C1 segment of cervical spinal cord (tissue), 14 donors: ENCODE measurements at places on chromosomes 11 and 22.

- no peak for DNase-seq
Measured at GRCh38 chr11:30786256-30787110, 200.3 kb upstream of the MPPED2 start.

DNA sequence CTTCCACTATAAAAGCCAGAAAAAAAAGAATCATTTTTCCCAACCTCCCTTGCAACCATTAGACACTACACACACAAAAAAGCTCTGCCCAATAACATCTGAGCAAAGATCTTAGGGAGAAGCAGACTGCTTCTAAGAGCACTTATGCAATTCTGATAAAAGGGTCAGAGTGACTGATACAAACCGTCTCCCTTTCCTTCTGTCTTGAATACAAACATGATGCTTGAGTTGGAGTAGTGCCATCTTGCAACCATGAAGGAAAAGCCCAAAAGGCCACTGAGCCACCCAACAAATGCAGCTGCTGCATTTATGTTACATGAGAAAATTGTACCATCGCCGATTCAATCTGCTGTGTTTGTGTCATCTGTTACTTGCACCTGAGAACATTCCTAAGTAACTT is 47.6 kb upstream of the EED start:
- no peak for DNase-seq

DNA sequence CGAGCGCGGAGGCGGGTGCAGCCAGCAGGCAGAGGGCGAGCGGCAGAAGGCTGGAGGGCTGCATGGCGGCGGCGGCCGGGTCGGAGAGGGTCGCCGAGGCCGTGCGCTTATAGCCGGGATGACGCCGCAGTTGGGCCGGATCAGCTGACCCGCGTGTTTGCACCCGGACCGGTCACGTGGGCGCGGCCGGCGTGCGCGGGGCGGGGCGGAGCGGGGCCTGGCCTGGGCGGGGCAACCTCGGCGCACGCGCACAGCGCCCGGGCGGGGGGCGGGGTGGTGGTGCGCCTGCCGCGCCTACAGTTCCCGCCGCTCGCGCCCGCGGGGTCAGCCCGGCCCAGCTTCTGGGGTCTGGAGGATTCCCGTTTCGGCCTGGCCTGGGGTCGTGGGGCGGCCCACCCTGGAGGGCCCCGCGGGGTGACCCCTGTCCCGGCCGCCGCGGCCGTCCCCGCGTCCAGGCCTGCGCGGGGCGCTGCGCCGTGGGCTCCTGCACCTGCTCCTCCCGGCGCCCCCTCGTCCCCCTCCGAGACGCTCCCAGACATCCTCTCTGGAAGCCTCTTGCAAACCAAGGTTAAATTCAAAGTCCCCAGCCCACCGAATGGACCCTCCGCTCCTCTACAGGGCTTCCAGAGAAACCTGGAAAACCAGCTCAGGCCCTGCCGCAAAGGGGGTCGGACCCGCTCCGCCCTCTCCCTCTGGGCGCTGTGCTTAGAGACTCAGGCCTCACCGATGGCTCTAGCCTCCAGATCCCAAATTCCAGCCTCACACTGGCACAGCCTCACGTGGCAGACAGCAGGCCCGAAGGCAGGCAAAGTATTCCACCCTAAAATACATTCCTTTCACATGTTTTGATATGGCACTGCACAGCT is at the start of gene CTSD:
Gene CTSD, minus strand, starts transcription at position 132 of the 866 bp plus-strand sequence. Its CDS starts 68 bp downstream, at position 64.
- peak; percentile 77 for DNase-seq

DNA sequence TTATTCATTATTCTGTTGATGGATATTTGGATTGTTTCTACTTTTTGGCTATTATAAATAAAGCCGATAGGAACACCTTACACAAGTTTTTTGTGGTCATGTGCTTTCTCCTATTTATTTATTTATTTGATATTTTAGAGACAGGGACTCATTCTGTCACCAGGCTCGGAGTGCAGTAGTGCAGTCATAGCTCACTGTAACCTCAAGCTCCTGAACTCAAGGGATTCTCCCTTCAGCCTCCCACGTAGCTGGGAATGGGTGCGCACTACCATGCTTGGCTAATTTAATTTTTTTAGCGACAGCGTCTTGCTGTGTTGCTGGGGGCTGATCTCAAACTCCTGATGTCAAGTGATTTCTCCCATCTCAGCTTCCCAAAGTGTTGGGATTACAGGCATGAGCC is 135.1 kb downstream of the UVRAG start:
- DNase-seq, result no peak

DNA sequence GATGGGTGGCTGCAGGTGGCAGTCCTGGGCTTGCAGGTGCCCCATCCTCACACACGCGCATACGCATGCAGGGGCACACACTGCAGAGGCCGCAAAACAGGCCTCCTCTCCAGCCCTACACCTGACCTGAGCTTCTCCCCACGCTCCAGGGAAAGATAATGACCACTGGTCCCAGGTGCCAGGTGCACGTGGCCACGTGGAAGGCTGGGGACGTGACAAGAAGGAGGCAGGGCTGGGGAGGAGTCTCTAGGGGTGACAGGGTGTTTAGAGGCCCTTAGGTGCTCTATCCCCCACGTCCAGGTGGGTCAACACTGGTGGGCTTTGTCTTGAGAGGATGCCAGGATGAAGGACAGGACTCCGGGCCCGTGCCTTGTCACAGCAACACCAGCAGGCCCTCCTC is 23.5 kb upstream of the CPT1A start:
- DNase-seq, result no peak

- DNase-seq, result peak; percentile 75
Measured at GRCh38 chr11:119722281-119722794, 6.7 kb downstream of the NECTIN1 start.

DNA sequence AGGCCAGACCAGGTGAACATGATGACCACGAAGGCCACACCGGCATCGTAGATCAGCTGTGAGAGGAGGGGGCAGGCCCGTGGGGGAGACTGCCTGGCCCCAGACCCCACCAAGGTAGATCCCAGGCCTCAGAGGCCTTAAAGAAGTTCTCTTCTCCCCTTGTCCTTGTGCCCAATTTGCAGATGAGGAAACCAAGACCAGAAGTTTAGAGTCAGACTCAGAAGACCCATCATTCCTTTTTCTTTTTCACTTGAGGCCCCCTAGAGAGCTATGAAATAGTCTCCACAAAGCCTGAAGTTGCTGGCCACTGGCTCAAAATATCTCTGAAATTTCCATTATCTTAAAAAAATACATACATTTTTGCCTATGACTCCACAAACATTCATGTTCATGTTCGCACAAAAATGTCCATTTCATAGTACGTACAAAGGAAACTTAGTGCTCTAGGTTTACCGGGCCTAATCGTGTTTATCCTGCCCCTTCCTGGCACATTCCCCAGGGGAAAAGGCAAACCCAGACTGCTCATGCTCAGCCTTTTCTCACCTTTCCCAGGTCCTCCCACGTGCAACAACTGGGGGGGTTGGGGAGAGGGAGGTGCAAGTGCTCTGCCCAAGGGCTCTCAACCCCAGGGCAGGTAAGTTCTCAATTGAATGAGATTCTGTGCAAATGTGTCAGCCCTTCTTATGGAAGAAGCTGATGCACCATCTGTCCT is 19.2 kb downstream of the SLC43A1 start:
- no peak for DNase-seq

DNA sequence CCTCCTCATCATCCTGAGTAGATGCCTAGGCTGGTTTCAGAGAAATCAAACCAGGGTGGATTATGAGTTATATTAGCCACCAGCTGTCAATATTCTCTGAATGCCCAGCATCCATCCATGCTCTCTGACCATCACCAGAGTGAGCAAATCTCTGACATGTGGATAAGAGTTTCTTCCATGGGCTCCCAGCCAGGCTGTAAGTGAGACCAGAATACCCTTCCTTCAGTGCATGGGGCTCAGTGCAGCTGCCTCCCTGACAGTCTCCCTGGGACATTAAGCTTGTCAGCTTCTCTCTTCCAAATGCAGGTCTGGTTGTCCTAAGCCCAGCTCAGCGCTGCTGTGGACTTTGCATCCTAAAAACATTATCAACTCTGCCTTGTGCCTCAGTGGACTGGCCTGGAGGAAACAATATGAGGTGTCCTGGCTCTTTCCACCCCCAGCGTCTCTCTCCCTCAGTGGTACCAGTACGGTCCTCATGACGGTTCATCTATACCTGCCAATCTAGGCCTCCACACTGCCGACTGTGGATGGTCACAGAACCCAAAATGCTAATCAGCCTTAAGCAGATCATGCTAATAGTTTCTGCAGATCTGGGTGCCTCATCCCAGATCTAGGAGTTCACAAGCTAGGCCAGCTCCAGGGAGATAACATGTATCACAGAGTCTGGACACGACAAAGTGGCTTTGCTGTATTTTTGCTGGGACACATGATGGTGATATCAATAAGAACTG is 41.6 kb upstream of the PRAME start:
- no peak for DNase-seq

DNA sequence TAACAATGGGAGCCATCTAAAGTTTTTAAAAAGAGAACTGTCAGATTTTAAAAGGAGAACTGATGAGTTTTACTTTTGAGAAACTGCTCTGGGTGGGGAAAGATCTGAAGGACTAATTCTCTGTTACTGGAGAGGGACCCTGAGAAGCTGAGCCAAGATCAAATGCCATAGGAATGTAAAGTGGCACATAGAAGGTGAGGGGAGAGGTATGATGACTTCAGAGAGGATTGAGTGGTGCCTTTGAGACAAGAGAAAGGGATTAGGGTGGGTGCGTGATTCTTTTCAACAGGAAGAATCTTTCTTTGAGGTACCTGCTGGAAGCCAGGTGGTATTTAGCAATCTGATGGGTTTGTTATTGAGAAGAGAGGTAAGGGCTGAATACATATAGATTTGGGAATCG is 9.0 kb downstream of the CRKL start:
- no peak for DNase-seq
